NCI-H1417 treated with DMSO at 0.1 percent for 48 hours (cell line): ENCODE measurements at places on chromosomes 6 and 20.

GRCh38 chr6:52377538-52378221 is 15.7 kb downstream of the PAQR8 start:
- DNase-seq, result no peak

DNA sequence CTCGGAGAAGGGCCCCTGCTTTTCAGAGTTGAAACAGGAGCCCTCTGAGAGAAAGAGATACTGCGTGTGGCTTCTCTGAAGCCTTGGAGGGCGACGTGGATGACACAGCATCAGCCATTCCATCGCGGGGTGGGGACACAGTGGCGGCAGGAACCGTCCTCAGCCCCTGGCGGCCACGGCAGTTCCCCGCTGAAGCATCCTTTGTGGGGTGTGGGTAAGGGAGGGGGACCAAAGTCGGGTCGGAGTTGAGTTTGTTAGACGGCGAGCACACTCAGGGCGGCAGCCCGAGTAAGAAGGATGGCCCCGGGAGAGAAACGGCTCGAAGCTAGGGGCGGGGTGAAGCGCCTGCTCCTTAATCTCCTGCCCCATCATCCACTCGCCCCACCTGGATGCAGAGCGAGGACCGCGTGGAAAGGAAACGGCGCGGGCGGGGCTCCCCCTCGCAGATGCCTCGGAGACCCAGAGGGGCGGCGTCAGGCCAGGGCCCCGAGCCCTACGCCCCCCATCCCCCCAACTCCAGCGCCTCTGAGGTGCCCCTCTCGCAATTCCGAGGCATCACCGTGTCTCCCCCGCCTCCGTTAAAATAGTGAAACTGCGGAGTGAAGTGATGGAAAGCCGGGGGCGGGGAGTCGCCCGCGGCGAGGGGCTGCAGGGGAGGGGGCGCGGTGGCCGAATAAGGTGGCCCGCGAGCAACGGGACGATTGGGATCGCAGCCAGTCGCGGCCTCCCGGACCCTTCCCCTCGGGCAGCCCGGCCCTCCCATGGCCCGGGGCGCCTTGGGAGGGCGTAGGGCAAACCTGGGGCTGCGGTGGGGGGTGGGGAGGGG is 796 bp upstream of the RREB1 start:
- DNase-seq, result no peak

GRCh38 chr20:53126185-53126584 is 154.0 kb downstream of the TSHZ2 start:
- no peak for DNase-seq

DNA sequence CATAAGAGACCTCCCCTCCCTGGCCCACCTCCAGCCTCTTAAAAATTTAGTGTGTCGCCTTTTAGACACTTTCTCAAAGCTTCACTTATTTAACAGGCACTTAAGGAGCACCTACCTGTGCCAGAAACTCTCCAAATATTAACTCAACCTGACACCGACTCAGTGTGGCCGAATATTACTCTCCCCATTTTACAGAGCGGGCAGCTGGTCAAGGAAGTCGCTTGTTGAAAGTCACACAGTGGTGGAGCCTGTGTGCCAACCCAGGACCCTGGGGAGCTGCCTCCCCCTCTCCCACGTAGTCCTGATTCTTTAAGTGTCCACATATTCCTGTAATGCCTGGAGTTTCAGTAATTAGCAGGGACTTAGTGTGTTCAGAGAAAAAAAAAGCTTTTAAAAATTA is 1.0 kb upstream of the PMEPA1 start:
- DNase-seq, result no peak

DNA sequence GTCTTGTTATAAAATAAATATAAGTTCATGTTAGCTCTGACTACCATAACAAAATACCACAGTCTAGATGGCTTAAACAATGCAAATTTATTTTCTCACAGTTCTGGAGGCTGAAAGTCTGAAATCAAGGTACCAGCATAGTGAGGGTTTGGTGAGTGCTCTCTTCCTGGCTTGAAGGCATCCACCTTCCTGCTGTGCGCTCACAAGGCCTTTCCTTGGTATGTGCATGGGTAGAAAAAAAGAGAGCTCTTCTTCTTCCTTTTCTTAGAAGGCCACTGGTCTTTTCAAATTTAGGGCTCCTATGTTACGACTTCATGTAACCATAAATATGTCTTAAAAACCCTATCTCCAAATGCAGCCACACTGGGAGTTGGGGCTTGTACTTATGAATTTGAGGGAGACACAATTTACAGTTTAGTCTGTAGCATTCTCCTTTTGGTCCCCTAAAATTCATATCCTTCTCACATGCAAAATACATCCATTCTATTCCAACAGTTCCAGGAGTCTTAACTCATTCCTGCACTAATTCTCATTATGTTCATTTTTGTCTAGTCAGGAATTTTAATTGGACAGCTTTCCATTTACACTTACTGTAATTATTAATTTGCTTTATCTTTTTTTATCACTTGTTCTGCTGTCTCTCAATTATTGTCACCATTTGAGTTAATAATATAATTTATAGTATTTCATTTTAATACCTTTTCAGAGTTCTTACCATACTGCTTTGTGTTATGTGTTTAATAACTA is 381.9 kb upstream of the EPHA7 start:
- DNase-seq, result no peak
